ENCODE measurements at places on chromosomes 4 and X.

- no peak for DNase-seq
These were observed 81.2 kb downstream of the GAB1 start for GRCh38 chr4:143417679-143418403.

GRCh38 chr4:165359506-165359905 lies 19.3 kb upstream of the CPE start:
- DNase-seq: no peak

DNA sequence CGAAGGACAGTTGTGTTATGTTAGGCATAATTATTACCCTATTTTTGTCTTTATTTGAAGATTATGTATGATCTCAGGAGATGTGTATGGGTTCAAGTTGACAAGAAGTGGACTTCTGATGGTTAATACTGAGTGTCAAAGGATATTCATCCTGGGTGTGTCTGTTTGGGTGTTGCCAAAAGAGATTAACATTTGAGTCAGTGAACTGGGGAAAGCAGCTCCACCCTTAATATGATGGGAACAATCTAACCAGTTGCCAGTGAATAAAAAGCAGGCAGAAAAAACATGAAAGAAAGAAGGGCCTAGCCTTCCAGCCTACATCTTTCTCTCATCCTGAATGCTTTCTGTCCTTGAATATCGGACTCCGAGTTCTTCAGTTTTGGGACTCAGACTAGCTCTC lies 332.6 kb downstream of the DTHD1 start:
- DNase-seq: no peak

- no peak for DNase-seq
These were observed 30.4 kb downstream of the CLDN22 start for GRCh38 chr4:183289688-183290087.

DNA sequence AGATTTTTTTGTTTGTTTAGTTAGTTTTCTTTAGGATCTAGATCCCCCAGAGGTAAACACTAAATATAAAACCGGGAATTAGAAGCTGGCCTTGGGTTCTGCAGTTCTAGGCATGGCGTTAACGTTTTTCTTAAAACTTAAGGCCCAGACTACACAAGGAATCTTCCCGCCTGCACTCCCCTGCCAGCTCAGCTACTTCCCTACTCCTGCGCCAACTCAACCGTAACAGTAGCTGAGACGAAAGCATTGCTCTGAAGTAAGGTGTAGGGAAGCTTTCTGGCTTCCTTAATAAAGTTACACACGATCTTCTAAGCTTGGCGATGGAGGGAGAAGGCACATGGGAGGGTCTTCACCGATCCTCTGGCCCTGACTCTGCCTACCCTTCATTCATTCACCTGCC lies 37.1 kb downstream of the CPE start:
- DNase-seq: no peak

DNA sequence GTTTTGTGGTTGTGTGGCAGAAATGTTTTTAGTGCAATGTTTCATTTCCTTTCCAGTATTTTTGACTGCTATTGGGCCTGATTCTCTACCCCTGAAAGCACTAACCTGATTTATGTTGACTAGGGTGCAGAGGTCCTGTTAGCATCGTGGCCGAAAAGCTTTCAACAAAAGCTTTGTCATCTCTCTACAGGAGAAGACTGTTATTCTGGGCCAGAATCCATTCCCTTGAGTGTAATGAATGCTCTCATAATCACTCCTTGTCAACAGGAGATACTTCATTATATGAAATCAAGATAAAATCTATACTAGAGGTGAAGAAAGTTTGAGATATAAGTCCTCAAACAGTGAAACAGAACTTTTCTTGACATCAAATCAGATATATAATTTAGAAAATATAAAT lies 195.5 kb downstream of the ZNF330 start:
- DNase-seq: no peak

DNA sequence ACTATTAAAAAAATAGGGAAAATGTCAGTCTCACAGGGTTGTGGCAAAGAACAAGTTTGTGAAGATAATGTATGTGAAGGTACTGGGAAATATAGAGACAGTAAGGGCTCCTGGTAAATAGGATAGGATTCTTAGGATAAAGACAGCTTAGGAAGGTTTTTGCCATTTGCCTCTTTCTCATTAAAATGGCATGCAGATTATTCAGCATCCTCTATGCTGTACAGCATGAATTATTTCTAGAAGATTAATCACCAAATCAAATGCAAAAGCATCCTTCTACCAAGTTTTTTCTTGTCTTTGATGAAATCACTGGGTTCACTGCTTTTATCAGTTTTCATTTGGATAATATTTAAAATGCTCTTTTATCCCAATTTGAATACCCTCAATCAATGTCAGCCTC lies 142.8 kb downstream of the NDST3 start:
- DNase-seq: no peak

GRCh38 chr4:94428884-94429283 lies 22.9 kb upstream of the PDLIM5 start:
- DNase-seq: no peak

- DNase-seq: no peak
These were observed 132.8 kb upstream of the FUNDC1 start for GRCh38 chrX:44675362-44676024.

GRCh38 chrX:152960115-152960514 lies 33.8 kb downstream of the PNMA5 start:
- DNase-seq: no peak

Measured in activated gamma-delta T cell treated with anti-CD3 and anti-CD28 coated beads, Interleukin-2, amount 50 U/mL, for 16 hours (primary cell).